ENCODE measurements at places on chromosomes 6 and 20.

DNA sequence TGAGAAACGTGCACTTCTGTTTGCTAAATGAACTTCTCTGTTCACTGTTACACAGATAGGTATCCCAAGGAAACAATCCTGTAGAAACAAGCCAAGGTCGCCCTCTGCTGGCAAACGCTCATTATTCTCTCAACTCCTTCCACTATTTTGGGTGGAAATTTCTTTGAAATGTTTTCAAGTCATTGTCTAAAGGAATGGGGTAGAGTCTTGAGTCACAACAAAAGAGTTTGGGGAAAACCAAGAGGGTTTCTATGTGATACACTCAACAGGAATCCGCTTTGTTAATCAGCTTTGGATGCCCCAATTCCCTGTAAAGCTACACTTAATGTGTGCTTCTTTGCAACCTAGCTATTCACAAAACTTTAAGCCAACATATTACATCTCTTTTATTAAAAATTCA lies 4.6 kb upstream of the RAE1 start:
- no peak for DNase-seq

- DNase-seq: no peak
Measured at GRCh38 chr20:25273046-25273445, 25.2 kb downstream of the PYGB start.

DNA sequence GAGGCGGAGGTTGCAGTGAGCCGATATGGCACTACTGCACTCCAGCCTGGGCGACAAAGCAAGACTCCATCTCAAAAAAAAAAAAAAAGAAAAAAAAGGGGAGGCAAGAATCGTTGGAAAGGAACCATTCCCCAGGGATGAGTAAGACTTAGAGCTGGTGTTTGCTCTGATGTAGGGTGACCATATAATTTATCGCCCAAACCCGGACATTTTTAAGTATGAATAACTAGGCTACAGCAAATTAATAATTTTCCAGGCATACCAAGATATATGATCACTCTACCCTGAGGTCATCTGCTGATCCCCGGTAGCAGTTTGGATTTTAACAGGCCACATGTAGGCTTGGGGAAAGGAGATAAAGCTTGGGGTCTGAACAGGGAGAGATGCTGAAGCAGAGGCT lies 260.9 kb downstream of the BTBD9 start:
- no peak for DNase-seq

- no peak for DNase-seq
Measured at GRCh38 chr20:34708621-34709043, 4.5 kb downstream of the TP53INP2 start.

GRCh38 chr20:9945408-9945807 lies 89.4 kb upstream of the ANKEF1 start:
- no peak for DNase-seq

GRCh38 chr6:46036911-46037310 lies 21.3 kb upstream of the CLIC5 start:
- DNase-seq: no peak

Measured in iPS DF 6.9 (cell line).